ENCODE measurements at places on chromosomes 3 and 15.

- no peak for DNase-seq
Observed at GRCh38 chr3:171464462-171464861, 4.3 kb upstream of the TNIK start.

GRCh38 chr3:190092250-190092649 lies 28.4 kb downstream of the P3H2 start:
- DNase-seq, result no peak

DNA sequence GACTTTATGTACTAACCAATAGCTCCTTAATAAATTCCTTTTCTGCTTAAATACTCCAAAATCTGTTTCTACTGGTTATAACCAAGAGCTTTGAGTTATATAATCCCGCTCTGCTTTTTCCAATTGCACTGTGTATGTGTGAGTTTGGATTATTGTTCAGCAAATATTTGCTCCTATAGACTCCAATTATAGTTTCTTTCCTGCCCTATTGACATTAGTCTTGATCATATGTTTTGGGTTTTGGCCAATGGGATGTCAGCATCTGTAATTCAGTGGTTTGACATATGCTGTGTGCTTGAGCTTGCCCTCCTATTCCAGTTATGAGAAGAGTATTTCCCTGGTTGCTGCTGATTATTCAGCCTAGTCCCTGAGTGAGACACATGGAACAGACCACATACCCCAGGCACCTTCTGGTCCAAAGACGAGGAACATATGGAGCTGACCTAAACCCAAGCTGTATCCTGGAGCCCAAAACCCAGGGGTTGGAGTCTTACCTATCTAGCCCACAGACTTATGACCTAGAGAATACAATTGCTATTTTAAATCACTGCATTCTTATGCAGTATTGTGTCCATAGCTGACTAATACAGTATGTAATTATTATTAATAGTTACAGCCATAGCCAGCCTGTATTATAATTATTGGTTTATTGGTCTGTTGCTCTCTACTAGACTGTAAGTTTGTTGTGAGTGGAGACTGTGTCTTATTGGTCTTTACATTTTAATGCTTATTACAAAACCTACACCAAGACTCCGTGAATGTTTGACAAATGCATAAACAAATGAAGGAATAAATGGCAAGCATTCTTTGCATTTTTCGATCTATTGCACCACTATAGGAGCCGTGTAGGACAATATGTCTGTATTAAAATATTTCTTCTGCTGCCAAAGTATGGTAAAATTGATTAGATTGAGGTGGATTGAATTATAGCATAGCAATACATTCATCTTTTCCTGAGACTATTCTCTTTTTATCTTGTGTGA lies 11.7 kb upstream of the ZNF280D start:
- no peak for DNase-seq

- DNase-seq, result no peak
Observed at GRCh38 chr15:29156521-29156920, 113.1 kb downstream of the NSMCE3 start.

DNA sequence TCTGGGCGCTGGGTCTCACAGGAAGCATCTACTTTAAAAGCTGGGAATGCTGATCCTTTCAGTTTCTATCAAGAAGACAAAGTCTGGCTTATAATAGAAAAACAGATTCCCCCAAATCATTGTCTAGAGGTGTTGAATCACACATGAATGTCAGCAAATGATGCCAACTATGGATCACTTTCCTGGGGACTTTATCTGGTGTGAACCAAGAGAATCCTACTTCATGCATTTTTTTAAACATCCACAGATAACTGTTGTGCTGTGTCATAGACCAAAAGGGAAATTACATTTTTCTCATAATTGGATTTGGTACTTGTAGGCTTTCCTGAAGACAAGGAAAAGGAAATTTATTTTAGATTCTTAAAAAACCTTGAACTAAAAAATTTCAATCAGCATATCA lies 132.7 kb downstream of the CD47 start:
- DNase-seq, result no peak

DNA sequence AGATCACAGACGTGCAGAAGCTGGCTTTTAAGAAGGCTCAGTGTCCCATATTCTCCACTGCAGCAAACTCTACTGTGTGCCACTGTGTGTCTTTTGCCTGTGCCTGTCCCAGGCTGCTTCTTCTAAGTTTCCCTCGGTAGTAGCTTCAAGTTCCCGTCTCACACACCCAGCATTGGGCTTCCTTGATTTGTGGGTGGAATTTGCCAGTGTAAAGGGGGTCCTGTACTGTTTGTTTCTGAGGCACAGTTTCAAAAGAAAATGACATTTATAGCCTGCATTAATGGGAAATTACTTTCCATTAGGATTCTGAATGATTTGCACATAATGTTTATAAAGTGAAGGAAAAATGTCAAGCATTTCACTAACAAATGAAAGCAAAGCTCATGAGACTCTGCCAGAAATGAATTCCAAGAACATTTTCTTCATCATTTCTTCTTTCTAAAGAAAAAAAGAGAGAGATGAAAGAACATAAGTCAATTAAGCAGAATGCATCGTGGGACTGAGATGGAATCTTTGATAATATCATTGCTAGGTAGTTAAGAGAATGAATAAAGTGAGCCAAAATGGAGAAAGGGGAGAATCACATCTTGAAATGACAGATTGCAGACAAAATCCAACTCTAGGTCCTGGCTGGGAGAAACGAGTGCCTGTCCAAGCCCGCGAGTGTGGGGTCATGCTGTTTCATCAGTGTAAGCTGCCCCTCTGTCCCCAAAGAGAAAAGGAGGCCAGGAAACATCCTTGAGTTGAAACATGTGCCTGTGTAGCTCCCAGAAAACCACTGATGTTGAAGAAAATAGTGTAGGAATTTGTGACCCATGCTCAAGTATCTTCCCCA lies 48.6 kb upstream of the ADAMTSL3 start:
- no peak for DNase-seq

DNA sequence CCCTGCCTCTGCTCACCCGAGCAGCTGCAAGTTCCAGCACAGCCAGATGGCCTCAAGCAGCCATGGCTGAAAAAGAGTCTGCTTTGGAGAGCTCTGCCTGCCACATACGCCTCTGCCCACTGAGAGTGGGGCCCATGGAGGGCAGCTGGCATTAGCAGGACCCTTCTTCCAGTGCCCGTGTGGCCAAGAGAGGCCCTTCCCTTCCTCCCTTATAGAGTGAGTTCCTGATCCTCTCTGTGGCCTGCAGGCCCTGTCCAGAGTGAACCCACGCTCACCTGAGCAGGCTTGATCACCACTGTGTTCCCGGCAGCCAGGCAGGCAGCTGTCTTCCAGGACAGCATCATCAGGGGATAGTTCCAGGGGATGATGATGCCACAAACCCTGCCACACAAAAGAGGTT lies 41.4 kb upstream of the SLC41A3 start:
- peak; percentile 4 for DNase-seq

- no peak for DNase-seq
Observed at GRCh38 chr3:97949110-97949485, 23.1 kb downstream of the RIOX2 start.

DNA sequence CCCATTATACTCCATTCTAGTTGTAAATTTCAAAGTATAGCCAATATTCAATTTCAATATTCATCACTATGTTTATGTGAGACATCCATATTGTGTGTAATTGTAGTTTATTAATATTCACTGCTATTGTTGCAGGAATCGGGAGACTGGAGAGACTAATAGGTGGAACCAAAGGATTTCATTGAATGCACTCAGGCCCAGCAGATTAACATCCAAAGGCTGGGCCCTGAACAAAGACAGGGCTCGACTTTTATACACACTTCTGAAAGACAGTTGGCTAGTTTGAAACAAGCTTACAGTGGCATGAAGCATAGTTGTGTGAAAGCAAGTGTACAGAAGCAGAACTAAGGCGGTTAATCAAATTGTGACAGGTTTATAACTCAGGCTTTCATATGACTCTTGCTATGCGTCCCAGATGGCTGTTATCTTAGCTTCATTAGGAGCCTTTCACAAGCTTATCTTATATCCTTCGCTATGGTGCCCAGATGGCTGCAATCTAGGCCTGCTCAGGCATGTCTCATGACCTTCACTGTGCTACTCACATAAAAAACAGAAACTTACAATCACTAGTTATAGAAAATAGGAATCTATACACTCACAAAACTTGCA lies 1038.8 kb upstream of the EPHA6 start:
- no peak for DNase-seq

DNA sequence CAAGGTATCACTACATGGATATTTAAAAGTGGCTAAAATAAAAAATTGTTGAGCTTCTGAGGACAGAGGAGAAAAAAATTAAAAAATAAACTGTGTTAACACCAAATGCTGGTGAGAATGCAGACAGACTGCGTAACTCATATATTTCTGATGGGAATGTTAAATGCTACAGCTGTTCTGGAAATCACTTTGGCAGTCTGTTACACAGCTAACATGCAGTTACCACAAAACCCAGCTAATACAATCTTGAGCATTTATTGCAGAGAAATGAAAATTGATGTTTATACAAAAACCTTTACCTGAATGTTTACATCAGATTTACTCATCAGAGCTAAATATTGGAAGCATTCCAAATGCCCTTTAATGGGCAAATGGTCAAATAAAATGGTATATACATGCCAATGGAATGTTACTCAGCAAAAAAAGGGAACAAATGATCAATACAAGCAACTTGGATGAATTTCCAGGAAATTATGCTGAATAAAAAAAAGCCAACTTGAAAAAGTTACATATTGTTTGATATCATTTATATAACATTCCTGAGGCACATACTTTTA lies 24.6 kb downstream of the MNS1 start:
- DNase-seq, result no peak

DNA sequence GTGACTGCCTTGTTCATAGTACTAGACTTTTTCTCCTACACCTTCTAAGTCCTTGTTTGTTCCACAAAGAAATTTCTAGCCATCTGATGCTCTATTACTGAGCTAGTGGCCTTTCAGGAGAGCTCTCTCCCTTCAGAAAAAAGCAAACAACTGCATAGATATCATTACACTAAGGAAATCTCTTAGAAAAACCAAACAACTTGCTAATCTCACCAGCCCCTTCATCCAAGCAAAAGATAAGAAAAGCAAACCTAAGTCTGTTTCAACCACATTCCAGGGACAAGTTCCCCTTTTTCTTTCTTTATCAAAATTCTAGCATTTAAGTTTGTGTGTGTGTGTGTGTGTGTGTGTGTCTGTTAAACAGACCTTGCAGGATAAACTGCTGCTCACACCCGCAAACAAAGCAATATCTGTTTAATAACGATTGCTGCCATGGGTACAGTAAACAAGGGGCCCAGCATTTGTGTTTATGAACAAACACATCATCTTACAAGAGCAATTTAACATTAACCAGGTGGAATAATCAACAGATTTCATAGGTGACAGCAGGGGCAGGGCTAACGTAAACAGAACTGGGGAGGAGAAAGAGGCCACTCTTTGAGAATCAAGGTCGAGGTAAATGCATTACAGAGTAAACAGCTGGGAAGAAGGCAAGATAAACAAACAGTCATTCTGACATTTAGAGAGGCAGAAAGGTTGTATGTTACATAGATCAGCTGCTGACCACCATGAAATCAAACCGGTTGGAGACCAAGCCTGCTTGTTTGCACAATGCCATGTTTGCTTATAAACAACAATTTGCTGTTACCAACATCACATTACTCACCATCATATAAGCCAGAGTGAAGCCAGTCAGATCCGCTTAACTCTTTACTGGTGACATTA lies 375.1 kb downstream of the FOXP1 start:
- no peak for DNase-seq

DNA sequence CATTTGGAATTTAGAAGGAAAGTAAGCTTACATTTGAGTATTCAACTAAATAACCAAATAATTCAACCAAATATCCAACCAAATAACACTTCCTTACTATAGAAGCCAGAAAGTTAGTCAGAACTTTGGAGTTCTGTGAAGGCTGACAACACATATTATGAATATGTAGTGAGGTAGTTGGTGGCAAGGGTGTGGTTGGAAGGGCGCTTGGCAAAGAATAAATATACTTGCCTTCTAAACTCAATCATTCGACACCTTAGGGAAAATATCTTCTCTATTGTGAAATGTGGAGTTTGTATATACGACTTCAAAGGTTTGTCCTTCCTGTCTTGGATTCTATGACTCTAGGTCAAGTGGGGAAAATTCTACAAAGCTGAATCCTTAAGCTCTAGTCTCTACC lies 111.7 kb upstream of the OSTN start:
- no peak for DNase-seq

GRCh38 chr3:29335943-29336342 lies 55.1 kb downstream of the RBMS3 start:
- no peak for DNase-seq

DNA sequence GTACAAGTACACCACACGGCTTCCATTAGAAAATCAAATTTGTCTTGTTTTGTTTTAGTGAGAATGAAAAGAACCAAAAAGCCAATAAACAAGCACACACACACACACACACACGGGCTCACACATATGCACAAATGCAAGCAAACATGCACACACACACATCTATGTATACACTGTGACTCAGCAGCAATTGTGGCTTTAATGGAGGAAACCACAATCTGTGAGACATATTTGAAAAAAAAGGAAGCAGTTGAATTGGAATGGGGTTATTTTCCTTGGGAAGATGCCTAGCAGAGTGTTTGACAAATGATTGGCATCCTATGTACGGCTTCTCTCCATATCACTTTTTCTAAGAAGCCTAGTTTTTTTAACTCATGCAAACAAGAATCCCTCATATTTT lies 201.1 kb upstream of the ARRDC4 start:
- no peak for DNase-seq

- no peak for DNase-seq
Observed at GRCh38 chr3:51145811-51146585, 239.1 kb upstream of the MANF start.

DNA sequence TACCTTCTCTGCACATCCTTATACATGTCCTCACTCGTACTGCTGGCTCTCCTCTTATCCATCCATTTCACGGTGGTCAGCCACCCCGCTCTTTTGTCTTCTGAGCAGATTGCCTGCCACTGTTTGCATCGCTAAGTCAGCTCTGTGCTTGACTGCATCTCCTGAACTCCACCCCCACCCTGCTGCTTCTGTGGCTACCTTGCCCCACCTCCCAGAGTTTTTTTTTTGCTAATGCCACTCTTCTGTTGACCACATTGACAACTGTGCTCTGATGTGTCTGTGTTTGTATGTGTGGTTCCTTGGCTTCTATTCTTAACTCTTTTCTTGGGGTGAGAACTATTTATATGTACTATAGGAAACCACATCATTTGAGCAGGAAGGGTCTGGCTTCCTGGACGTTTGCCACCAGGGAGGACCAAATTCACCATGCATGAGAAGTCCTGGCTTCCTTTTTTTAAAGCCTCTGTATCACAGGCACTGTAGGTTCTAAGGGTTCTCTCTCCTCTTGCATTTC lies 12.8 kb upstream of the MTMR10 start:
- DNase-seq, result no peak
